ENCODE measurements at places on chromosomes 16 and 17.

GRCh38 chr16:8631373-8631772 is 9.9 kb downstream of the METTL22 start:
- no peak for DNase-seq

GRCh38 chr17:66829386-66829864 is 5.5 kb upstream of the CACNG5 start:
- peak; percentile 94 for DNase-seq

GRCh38 chr16:49431040-49431439 is 57.4 kb downstream of the C16orf78 start:
- no peak for DNase-seq

GRCh38 chr16:70162041-70162451 is 11.5 kb upstream of the CLEC18C start:
- DNase-seq = no peak

GRCh38 chr17:55081559-55081958 is 113.0 kb downstream of the STXBP4 start:
- no peak for DNase-seq

GRCh38 chr17:56141046-56141839 is 12.0 kb upstream of the ANKFN1 start:
- DNase-seq = no peak

GRCh38 chr17:62892061-62892675 is 73.9 kb upstream of the TANC2 start:
- peak; percentile 77 for DNase-seq

GRCh38 chr16:89015271-89015859 is 38.4 kb upstream of the CBFA2T3 start:
- no peak for DNase-seq

- DNase-seq = no peak
Measured at GRCh38 chr17:78089576-78090281, 38.8 kb downstream of the TMC6 start.

DNA sequence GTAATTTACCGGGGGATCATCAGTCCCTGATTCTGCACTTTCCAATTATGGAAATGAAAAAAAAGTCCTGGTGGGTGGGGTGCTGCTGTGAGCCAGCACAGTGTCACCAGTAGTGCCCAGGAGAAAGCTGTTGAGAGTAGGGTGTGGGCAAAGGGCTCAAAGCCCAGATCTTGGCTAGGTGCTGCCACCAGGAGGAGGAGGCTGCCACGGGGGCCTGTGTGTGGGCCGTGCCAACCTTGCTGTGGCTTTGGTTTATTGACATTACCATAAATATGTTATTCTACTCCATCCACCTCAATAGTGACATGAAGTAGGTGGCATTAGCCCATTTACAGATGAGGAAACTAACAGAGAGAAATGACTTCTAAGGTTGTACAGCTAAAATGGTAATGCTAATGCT is 6.7 kb upstream of the PRPSAP2 start:
- DNase-seq = no peak

- no peak for DNase-seq
Measured at GRCh38 chr16:82867485-82867884, 240.7 kb downstream of the CDH13 start.

- no peak for DNase-seq
Measured at GRCh38 chr16:54648575-54648974, 282.1 kb upstream of the IRX5 start.

GRCh38 chr17:45403906-45404490 is 28.7 kb downstream of the ARHGAP27 start:
- no peak for DNase-seq

DNA sequence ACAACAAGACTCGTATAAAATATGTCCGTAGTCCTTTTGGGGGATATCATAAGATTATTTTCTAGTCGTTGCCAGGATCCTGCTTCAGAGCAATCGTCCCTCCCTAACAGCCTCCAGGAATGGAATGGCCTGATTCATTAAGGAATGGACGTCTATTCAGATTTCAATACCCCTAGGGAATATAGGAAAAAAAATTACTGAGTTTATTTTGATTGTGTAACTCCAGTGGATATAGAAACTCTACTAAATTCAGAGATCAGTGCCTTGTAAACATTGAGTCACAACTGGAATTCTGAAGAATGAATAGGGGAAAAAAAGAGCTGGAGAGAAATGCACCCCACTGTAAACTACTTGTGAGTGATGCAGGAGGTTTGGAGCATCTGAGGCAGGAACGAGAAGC is 1171.5 kb upstream of the GOT2 start:
- DNase-seq = peak; percentile 14

DNA sequence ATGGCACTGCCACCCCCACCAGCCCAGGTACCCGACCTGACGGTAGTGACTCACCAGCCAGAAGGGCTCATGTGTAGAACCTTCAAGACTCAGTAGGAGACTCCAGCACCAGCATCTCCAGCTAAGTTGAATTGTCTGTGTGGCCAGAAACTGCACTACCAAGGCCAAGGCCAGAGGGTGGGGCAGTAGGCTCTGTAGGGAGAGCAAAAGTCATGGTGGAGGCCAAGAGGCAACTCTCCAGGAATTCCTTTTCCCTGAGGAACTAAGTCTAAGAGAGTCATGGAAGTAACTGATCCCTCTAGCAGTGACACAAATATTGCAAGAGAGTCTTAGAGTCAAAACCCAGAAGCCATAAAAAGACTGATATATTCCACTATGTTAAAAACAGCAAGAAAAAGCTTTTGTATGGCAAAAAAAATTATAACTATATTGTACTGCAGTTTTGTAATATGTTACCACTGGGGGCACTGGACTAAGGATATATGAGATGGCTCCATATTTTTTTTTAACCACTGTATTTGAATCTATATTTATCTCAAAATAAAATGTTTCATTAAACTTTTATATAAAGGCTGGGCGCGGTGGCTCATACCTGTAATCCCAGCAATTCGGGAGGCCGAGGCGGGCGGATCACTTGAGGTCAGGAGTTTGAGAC is 30.2 kb upstream of the GUCY2D start:
- DNase-seq = no peak

GRCh38 chr17:82845163-82845807 is 5.5 kb upstream of the ZNF750 start:
- DNase-seq = no peak

GRCh38 chr17:41140360-41141131 is at the start of gene KRTAP4-6:
TSS of gene KRTAP4-6 (minus strand) at chr17:41140544. CDS start at chr17:41140487, 57 bp downstream.
- DNase-seq = no peak

- DNase-seq = peak; percentile 14
Measured at GRCh38 chr16:79848719-79849118, 248.2 kb upstream of the MAF start.

DNA sequence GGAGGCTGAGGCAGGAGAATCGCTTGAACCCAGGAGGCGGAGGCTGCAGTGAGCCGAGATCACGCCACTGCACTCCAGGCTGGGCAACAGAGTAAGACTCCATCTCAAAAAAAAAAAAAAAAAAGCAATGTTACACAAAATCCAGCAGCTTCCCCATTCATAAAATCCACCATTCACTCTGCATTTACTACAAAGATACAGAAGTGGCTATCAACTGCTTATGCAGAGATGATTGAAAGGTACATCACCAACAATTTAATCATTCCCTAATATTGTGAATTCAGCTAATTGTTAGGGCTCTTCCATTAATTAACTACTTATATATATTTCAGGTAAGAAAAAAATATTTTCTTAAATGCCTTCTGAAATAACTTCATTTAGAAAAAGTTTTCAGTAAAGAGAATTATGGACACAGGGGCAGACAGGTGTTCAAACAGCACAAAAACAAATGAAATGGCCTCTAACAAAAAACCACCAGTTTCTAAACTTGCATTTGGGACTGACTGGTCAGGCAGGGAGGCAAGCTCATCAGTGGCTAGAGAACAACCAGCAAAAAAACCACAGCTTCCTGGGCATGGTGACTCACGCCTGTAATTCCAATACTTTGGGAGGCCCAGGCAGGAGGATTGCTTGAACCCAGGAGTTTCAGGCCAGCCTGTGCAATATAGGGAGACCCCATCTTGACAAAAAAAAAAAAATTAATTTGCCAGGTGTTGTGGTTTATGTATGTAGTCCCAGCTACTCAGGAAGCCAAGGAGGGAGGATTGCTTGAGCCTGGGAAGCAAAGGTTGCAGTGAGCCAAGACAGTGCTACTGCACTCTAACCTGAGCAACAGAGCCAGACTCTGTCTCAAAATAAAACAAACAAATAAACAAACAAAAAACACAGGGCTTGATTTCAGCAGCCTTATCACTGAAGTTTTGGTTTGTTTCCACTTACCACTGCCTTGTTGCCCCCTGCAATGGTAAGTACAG is 26.3 kb downstream of the ERN1 start:
- no peak for DNase-seq

DNA sequence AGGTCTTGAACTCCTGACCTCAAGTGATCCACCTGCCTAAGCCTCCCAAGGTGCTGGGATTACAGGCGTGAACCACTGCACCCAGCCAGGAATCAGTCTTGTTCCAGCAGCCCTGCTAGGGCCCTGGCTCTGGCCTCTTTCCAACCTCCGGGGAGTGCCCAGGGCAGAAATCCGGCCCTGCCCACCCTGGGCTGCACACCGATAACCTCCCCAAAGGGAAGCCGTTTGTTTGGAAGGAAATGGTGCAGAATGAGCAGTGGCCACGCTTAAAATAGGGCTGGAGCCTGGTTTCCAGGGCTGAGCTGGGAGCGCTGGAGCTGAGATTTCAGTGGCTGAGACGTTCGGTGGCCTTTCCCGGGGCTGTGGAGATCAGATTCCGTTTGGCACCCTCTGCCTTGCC is 17.8 kb upstream of the EMP2 start:
- no peak for DNase-seq

DNA sequence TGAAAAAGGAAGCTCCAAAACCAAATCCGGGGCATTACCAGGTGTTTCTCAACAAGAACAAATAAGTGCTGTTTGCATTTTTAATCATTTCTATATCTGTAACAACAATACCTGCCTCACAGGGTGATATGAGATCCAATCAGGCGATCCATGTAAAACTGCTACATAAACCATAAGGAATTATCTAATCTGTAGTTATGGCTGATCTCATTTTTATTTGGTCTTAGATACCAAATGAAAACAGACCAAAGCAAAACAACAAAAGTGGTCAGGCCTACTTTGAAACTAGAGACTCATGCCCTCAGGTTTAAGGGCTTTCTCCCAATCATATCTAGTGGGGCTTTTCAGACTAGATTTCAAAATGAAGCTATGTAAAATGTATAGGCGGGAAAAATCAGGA is 28.3 kb downstream of the XPO6 start:
- no peak for DNase-seq

GRCh38 chr17:59688008-59688407 is 19.2 kb downstream of the PTRH2 start:
- no peak for DNase-seq

- DNase-seq = no peak
Measured at GRCh38 chr16:12538667-12539091, 265.0 kb downstream of the CPPED1 start.

- no peak for DNase-seq
Measured at GRCh38 chr17:5446786-5447185, 7.8 kb upstream of the C1QBP start.

DNA sequence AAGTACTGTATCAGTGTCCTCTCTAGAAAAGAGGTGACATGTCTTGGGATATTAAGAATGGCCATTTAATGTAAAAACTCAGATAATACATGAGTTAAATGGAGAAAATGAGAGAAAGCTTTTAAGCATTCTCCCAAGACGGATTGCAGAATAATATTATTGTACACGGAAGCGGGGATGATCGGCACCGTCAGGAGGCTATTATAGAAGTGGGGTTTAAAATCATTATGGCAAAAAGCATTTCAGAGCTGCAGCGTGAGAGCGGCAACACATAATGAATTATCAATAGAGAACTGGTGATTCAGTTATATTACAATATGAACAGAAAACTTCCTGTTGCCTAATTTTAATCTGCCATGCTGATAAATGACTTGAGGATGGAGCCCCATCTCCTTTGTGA is 261.7 kb upstream of the IRX3 start:
- no peak for DNase-seq

DNA sequence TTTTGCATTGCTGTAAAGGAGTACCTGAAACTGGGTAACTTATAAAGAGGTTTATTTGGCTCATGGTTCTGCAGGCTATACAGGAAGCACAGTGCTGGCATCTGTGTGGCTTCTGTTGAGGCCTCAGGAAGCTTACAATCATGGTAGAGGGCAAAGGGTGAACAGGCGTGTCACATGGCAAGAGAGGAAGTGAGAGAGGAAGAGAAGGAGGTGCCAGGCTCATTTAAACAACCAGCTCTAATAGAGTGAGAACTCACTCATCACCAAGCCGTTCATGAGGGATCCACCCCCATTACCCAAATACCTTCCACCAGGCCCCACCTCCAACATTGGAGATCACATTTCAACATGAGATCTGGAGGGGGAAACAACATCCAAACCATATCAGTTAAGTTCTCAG is 16.4 kb upstream of the CLEC19A start:
- DNase-seq = no peak

GRCh38 chr17:79929257-79930061 is 90.2 kb upstream of the CBX4 start:
- no peak for DNase-seq

- DNase-seq = peak; percentile 22
Measured at GRCh38 chr17:58277107-58277801, 3.5 kb downstream of the MPO start.

DNA sequence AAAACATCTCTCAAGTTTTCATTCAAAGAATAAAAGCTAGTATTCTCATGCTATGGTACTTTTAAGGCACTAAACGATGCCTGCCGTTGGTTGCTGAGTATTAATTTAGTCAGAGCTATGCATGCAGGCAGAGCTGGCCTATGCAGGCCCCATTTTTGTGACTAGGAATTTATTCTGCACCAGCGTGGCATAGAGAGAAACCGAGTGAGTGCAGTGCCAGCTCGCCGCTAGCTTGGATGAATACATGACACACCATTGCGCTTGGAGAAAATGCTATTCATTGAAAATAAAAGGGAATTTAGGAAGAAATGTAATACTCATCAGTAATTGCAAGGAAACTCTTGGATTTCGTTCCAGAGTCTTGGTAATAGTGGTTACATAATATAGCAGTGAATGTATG is 231.6 kb upstream of the RBFOX1 start:
- DNase-seq = no peak

DNA sequence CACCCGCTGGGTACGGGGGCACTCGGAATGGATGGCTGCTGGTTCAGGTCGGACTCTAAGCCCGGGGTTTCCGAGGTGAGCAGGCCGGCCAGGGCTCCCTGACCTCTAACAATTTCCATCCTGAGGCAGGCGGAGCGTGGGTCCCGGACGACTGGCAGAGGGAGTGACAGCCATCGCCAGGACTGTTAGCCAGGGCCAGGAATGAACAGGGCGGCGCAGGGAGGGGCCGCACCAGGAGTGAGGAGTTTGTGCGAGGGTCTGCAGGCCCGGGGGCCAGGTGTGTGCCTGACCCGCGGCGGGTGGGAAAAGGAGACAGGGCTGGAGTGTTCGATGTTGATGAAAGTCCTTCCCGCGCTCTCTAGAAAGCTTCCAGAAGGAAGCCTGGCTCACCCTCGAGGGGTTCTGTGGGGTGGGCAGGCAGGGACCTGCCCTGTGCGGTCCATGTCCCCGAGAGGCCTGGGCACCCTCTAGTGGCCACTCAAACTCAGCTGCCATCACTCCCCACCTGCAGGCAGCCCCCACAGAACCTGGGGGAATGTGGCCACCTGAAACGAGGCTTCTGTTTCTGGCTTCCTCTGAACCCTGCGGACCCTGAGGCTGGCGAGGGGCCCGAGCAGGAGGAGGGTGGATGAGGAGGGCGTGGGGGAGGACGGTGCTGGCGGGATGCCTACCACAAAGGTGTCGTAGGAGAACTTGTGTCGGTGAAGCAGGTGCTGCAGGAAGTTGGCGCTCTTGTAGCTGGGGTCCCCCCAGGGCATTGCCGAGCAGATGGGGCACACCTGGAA is 8.2 kb downstream of the RNF166 start:
- no peak for DNase-seq
